Left lobe of liver (tissue), 2 donors: ENCODE measurements at places on chromosomes 6 and 20. TPM values are rescaled to one million over a fixed set of nuclear protein-coding genes. Genes with fewer than 3 reads are reported as not detected.

DNA sequence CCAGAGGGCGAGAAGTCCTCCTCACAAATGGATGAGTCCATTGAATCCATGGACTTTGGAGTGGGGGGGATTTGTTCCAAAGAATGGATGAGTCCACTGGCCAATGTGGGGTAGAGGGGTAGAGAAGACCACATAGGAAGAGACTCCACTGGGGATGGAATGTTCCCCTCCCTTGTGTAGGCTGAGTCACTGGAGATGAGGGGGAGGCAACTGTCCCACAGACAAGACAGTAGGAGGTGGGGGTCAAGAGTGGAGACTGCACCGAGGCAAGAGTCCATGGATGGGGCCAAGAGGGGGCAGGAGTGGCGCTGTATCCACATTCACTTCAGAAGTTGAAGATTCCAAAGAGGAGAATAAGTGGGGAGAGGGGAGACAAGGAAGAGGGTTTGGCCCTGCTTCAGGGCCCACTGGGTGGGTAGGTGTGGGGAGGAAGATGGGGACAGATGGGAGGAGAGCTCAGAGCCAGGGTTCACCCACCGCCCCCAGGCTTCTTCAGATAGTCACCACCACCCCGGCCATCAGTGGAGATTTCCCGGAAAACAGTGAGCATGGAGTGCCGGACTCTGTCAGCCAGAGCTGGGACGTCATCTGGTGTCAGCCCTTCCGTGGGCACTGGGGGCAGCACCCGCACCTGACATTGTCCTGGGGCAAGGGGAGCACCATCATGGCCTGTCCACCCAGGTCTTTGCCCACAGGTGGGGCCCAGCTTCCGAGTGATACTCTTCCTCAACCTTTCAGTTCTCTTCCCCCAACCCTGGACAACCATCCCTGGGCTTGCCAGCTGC is 4.6 kb downstream of the EGFL8 start:
- no peak for DNase-seq

DNA sequence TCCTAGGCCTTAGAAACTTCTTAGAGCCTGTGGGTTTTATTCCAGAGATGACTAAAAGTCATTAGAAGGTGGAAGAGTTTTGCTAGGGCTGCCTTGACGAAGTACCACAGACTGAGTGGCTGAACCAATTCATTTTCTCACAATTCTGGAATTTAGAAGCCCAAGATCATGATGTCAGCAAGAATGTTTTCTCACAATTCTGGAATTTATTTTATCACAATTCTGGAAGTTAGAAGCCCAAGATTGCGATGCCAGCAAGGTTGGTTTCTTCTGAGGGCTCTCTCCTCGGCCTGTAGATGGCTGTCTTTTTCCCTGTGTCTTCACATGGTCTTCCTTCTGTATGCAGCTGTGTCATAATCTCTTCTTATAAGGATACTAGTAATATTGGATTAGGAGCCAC is 672.9 kb upstream of the MARCKS start:
- DNase-seq = no peak

DNA sequence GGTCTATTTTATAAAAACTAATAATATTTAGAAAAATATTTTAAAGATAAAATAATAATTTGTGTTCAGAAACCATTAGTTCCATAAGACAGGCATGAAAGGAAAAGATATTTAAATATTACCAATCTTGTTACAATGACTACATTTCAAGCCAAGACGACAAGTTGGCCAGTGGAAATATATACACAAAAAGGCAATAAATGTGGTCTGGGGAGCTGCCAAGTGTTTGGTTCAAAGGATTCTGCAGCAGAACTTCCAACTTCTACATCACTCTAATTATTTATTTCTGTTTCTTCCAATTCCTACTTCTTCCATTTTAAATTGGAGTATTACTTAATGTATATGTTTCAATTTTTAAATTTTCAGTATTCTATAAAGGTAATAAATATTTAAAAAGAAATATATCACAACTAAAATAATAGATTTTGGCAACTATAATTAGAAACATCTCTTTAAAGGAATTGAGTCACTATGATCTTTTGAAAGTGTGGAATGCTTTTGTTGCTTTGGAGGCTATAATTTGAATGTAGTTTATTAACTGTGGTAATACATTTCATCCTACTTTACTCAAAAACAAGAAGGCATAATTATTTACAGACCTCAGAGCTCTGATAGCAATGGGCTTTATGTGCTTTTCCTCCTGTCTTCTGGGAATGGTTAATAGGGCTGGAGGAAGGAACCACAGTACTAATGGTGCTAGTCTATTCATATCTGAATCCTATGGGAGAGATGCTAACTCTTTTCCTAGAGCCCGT is 129.7 kb upstream of the FAM184A start:
- DNase-seq = no peak

DNA sequence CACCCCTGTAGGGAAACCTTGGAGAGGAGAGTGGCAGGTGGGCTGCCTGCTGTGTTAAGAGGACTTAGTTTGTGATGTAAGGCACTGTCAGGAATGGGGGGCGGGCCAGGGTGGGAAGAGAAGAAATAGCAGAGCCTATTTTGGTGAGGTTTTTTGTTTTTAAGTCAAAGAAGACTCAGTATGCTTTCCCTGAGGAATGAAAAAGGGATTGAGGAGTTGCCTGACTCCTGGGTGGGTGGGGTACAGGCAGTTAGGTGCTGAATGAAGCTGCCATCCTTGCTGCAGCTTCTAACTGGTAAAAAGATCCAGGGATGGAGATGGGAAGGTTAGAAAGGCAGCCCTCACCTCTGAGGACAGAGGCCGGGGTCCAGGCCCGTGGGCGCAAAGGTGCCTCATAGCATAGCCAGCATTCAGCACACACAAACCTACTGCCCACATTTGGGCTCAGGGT is 37.9 kb downstream of the PLCG1 start:
- no peak for DNase-seq

LGSN gene
- total RNA-seq = 1.0 TPM

- no peak for DNase-seq
These were observed 34.0 kb upstream of the INSM1 start for GRCh38 chr20:20333866-20334265.
